Pancreas (tissue), 10 donors: ENCODE measurements at places on chromosomes 4 and X. TPM values are rescaled to one million over a fixed set of nuclear protein-coding genes. Genes with fewer than 3 reads are reported as not detected.

- DNase-seq = no peak
Measured at GRCh38 chrX:5681159-5681558, 547.5 kb downstream of the NLGN4X start.

DNA sequence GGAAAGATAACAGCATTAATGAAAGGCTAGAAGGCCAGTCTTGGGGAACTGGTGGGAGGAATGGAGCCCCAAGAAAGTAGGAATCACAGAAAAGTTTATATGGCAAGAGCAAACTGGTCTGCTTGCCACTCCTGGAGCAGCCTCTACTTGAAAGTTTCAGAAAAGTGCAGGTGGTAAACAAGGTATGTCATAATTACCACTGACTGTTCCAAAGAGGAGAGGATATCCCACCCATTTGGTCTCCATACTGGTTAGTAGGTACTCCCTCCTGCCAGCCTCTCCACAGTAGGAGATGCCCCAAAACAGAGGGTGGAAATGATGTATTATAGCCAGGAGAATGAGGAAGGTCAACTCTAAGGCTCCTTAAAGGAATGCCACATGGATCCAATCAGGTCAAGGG, 145.1 kb downstream of the INPP4B start:
- DNase-seq = no peak

- DNase-seq = no peak
Measured at GRCh38 chr4:76309939-76310550, 3.5 kb downstream of the STBD1 start.

DNA sequence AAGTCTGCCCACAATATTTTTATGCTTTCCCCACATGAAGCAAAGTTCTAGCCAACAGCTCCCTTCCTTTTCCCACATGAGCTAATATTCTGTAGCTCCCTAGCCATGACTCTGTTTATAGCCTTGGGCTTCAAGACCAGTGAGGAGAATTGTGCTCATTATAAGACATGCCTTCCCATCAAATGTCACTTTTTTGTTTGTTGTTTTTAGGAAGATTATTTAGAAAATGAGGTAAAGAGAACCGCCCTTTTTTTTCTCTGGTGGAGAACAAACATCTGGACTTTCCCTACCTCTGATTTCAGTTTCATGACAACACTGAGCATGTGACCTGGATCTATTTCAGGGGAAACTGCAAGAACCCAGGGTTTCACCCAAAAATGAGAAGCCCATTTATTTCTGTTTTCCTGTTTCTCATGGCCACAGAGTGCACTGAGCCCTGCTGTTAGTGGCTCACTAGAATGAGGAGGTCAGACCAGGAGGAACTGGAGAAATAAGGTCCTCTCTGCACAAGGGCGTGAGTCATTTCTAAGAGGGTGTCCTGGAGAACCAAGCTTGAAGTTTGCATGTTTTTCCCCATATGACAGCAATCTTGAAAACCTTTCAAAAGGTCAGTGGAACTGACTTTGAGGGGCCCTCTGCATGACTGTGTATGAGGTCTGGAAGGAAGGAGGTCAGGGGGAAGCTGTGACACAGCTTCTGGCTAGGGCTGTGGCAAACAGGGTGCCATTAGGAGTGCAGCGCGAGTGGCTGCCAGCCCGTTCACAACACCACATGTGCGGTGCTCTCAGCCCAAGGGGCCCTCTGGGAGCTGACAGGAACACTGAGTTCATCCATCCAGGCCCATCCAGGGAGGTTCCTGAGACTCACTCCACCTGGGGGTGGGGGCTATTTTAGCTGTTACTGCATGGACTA, 55.2 kb downstream of the CHST7 start:
- no peak for DNase-seq

GRCh38 chrX:142036116-142036515, 132.4 kb downstream of the MAGEC1 start:
- no peak for DNase-seq

DNA sequence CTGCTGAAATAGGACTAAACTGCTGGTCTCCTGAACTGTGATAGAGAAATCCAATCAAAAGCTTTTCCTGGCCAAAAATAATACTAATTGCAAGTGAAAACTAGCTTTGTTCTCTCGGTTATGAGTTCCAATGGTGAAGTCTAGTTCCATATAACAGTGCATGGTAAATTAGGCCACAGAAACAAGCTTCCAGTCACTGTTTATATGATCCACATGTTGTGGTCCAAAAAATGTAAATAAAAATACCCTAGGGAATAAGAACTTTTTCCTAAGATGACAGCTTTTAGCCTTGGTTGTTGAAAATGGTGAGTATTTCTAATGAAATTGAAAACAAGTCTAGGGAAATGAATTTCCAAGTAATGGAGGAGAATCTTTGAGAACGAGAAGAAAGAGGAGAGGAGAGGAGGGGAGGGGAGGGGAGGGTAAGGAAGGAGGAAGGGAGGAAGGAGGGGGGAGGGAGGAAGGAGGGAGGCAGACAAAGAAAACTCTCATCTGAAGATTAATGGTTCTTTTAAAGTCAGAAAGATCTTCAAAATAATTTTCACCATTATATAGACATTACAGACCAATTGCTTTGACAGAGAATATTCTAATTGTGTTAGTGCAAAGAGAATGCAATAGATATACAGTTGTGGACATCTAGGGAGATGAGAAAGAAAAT, 26.1 kb downstream of the PALLD start:
- no peak for DNase-seq

- peak; percentile 29 for DNase-seq
Measured at GRCh38 chr4:166594326-166594946, 639.9 kb downstream of the SPOCK3 start.

GRCh38 chrX:121013897-121014455, 28.4 kb upstream of the CT47A1 start:
- no peak for DNase-seq

GRCh38 chr4:120921456-120922380, 808 bp downstream of the PRDM5 start:
- DNase-seq = peak; percentile 90

- no peak for DNase-seq
Measured at GRCh38 chr4:182875453-182876405, 41.5 kb downstream of the DCTD start.

DNA sequence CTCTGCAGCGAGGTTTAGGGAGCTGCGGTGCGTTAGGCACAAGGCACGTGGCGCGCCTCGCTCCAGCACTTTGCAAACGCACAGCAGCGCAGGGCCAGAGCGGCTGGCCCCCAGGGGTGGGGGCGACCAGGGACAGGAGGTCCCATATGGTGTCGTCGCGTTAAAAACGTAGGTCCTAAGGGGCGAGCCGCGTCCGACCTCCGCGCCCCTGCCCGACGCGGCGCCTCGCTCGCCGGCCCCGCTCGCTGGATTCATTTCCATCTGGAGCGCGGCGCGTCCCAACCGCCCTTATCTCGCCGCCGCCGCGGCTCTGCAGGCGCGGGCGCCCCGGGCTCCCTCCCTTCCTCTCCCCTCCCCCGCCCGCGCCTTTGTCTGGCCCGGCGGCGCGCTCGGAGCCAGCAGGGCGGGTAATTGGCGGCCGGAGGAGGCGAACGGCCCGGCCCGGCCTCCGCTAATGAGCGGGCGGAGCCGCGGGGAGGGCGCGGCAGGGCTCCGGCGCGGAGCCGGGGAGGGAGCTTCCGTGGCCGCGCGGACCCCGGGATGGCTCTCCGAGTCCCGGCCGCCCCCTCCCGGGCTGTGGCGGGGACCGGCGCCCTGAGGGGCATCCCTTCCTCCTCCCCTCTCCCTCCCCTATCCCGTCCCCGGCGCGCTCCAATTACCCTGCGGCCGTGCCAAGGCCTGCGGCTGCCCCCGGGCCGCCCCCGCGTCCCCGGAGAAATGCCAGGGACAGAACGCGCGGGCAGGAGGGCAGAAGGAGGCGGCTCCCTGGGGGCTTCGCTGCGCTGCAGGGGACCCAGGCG, 409.0 kb downstream of the BCOR start:
- DNase-seq = peak; percentile 60

DNA sequence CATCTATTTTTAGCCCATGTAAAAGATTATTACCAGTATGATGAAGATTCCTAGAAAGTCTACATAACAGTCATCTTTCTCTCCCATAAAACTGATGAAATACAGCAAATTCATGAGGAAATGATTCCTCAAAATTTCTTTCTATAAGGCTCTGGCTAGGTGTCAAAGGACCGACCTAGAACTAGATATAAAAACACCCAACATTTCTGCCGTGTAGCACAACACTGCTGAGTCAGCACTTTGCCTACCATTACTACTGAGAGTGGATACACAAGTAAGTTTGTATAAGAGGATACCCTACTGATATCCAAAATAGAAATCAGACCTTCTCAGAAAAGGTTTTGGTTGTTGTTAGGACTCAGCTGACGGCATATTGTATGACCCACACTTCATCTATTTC, 24.7 kb downstream of the TMEM47 start:
- no peak for DNase-seq

DNA sequence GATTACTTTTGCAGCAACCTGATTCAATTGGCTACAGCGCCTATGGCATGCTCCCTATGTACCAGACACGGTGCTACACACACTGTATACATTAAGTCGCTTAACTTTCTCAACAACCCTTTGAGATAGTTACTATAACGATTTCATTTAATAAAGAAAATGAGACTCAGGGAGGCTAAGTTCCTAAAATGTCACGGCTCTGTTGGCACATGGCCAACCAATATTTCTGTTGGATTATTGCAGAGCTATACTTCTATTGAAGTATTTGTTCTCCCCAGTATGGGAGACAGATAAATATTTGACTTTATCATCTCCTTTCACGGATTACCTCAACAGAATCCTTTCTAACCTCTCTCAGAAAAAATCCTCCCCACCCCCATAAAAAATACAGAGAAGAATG, 25.3 kb downstream of the CLNK start:
- no peak for DNase-seq

DNA sequence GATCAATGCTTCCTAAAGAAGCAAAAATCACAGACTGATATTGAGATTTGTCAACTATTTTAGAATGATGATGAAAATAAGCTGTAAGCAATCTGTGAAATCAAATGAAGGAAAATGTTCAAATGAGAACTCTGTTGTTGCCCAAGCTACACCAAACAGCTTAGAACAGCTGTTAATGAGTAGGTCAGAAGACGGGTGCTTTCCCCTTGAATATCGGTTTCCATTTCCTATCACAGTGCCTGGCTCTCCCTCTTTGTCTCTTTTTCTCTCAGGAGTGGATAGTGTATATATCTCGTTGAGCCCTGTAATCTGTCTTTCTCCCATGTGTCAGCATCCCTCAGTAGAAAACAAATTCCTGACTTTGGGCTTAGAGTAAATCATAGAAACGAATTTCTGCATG, 1592.9 kb upstream of the TENM3 start:
- no peak for DNase-seq

GRCh38 chr4:1249731-1250526, 999 bp upstream of the CTBP1 start:
- peak; percentile 61 for DNase-seq

DNA sequence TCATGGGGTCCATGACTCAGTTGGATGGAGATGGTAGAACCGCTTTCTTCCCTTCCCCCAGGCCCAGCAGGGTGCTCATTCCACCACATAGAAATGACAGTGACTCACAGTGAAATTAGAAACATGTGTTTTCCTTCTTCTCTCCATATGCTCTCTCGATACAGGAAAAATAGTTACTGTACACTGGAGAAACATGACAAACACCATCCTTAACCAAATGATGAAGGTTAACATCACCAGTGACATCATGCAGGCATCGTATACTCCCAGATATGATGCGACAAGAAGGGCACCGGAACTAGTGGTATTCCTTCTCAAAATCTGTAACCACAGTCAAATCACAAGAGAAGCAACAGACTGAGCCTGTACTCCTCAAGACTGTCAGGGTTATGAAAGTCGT, 11.7 kb upstream of the RAB40A start:
- no peak for DNase-seq

DNA sequence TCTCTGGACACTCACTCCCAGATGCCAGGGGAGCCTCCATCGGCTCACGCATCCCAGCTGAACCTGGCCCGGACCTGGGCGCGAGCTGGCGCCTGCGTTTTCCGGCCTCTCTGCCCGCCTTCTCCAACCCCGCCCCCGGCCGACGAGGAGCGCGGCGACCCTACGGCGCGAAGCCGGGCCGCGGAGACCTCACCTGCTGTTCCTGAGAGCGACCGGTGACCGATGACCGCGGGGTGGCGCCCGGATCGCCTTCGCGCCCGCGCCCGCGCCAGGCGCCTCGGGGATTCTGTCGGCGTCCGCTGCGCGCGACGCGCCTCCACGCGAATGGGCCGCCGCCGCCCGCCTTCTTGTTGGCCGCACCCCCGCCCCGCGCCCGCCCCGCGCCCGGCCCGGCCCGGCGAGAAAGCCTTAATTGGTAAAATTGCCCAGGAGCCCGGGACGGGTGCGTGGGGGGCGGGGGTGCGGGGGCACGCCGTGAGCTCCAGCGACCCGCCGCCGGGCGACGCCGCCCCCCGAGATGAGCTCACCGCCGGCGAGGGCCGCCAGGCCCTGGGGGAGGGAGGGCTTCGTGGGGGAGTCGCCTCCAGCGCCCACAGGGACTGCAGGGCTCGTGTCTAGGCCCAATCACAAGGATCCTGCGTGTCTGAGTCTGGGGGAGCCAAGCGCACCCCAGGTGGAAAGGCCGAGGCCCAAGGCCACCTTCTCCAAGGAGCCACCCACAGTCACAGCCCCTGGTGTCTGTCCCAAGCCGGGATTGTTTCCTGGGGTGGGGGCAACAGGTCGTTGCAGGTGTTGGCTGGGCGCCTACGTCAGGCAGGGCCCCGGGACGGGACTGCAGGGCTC, at the start of gene FLNA:
Gene FLNA (minus strand): TSS at position 322 of the 843 bp plus-strand sequence. CDS start 3,389 bp downstream, outside the sequence.
- peak; percentile 76 for DNase-seq

- no peak for DNase-seq
Measured at GRCh38 chrX:27548624-27549023, 41.5 kb upstream of the DCAF8L2 start.

DNA sequence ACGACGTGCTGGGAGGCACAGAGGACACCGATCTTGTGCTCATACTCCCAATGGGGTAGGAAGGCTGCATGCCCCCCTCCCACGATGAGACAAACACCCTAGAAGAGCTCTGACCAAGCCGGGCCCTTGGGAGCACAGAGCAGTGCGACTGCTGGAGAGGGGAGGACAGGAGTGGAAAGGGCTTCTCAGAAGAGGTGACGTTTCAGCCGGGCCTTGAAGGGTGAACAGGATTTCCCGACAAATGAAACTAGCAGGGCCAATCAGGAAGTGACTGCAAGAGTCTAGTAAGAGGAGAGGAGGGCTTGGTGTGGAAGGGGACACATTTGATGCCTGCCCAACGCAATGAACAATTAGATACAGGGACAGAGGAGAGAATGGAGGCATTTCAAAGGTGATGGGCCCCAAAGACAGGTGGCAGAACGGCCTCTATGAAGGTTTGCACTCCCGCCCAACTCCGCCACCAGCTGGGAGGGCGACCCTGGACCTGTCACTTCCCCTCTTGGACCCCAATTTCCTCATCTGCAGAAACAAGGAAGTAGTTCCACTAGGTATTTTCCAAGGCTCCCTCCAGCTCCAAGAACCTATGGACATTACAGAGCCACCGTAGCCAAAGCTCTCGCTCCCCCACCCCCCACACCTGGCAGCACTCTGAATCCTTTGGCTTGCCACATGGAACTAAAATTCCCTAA, 3.9 kb downstream of the HCFC1 start:
- DNase-seq = no peak

Gene ZCCHC12
- not detected for total RNA-seq

Gene GAGE12J
- not detected for total RNA-seq

Gene KLB
- total RNA-seq = 1.9 TPM

Gene PITX2
- not detected for total RNA-seq

Gene IL9R
- total RNA-seq = not detected

Gene CSN1S1
- total RNA-seq = not detected

Gene UBA1
- 66.5 TPM for total RNA-seq

Gene CTAG1A
- not detected for total RNA-seq

Gene ARMCX5
- total RNA-seq = 8.8 TPM

Gene SNCA
- total RNA-seq = 0.35 TPM
